ENCODE measurements at places on chromosomes 6 and 20.

- DNase-seq: no peak
These were observed 127.9 kb upstream of the NAA20 start for GRCh38 chr20:19889011-19889953.

GRCh38 chr20:35491823-35492222, 36.4 kb downstream of the CEP250 start:
- DNase-seq: no peak

DNA sequence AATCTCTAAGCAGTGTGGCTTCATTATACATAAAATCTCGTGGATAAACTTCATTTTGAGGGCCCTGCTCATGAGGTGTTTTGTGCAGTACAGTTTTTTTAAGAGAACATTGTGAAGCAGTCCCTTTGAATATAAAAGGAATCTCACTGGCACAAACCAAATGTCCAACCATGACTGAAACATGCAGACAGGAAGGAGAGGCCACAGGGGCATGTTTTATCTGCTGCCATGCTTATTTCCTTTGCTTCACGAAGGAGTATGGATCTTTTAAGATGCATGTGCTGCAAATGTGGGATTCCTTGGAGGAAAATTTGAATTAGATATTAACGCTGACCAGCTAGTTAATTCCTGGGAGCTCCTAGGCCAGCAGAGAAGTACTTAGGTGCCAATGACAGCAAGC, 192.3 kb downstream of the DST start:
- DNase-seq: no peak

DNA sequence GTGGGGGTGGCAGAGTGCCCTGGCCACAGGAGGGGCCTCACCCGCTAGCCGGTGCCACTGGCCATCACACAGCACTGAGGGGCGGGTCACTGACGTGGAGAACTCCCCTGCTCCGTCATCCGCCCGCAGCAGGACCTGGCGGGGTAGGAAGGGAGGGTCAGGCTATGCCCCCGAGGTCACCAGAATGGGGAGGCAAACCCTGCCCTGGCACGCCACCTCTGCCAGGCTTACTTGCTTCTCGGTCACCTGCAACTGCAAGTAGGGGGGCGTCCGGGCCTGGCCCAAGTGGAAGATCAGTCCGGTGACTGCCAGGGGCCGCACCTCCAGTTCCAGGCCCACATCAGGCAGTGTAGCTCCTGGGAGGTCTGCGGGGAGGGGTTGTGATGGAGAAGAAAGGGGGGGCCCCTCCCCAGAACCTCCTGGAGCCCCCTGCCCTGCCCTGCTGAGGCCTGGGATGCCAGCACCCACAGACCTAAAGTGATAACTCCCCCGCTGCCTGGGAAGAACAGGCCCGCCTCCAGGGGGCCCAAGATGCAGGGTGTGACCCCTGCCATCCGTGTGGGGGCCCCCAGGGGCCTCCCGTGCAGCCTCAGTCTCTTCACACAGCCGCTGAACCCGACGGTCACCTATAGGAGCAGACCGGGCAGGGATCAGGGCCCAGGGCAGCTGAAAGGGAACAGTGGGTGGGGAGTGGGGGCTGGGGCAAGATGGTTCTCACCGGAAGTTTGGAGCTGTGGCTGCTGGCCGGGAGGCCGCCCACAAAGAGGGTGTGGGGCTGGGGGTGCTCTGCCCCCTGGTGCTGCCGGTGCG, 7.4 kb downstream of the ADRM1 start:
- no peak for DNase-seq

GRCh38 chr20:51121272-51121671, 98.4 kb upstream of the KCNG1 start:
- DNase-seq: no peak

DNA sequence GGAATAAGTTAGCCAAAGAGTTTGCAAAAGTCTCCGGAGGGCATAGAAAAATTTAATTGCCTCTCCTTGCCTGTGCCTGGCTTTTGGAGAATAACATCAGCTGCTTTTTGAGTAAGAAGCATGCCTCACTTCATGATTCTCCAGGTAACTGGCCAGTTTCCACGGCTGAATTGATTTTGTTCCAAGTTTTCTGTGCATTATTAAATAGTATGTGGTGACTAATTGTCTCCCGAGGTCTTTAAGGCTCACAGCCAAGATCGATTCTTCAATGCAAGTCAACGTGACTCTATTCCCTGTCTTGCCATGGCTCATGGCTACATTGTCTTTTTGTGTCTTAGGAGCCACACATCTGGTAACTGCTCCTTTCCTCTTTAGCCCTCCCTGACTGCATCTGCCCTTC, 54.2 kb downstream of the CNR1 start:
- DNase-seq: no peak
